GM18507 (cell line): ENCODE measurements at places on chromosomes 4 and X.

- peak; percentile 8 for DNase-seq
These were observed 1.6 kb downstream of the PPP3CA start for GRCh38 chr4:101345596-101346350.

- DNase-seq, result no peak
These were observed 21.9 kb downstream of the REELD1 start for GRCh38 chr4:146236216-146236615.

GRCh38 chr4:48558819-48559218 lies 68.8 kb downstream of the ZAR1 start:
- no peak for DNase-seq

GRCh38 chrX:13652287-13652793 lies 601 bp upstream of the TCEANC start:
- DNase-seq, result no peak

GRCh38 chrX:10077425-10078188 lies 79.2 kb upstream of the CLCN4 start:
- DNase-seq, result no peak

DNA sequence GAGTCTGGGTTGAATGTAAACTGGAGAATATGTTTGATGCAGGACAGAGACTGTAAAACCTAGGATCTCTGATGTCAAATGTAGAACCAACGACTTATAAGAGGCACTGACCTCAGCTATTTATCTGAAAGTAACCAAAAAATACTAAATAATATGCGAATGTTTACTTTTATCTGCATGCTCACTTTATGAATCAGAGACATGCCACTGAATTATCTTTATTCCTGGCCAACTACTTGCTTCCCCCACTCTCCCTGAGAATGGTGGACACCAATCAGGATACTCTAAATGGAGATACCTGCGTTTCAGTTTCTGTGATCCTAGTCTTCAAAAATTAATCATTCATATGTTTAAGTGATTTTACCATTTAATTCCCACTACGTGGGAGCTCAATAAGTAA lies 1038.4 kb upstream of the PABPC4L start:
- DNase-seq, result no peak

GRCh38 chrX:136176399-136176825 lies 29.1 kb downstream of the FHL1 start:
- no peak for DNase-seq

DNA sequence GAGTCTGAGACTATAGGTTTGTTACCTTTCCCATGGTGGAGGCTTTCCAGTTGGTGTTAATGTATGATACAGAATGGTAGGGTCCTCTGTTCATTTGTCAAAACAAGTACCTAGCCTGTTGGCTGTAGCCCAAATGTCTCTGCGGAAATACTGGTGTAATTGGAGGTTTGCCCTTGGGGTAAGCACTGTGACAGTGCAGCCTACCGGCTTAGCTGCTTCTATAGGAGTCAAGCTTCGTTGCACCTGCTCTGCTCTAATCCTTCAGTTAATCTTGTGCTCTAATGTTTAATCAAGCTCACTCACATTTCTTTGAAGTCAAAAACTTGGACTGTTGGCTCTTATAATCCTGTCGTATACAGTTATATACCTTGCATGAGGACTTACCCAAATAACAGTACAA lies 203.4 kb downstream of the CCNG2 start:
- DNase-seq, result no peak

DNA sequence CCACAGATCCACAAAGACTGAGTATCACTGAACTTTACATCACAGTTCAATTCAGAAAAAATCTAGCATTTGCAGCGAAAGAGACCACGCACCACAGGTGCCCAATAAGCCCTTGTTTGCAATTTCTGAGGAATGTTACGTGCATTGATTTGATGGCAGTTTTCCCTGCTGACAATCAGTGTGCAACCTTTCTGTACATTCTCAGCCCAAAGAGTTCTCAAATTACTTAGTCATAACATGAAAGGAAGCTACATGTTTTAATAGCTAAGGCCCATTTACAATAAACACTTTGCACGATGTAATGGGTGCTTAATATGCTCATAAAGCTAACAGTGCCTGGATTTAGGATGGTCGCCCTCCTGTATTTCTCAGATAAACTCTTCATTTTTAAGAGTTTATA lies 47.9 kb downstream of the PTCHD1 start:
- no peak for DNase-seq

GRCh38 chr4:80179637-80180161 lies 17.6 kb upstream of the PRDM8 start:
- DNase-seq, result no peak

DNA sequence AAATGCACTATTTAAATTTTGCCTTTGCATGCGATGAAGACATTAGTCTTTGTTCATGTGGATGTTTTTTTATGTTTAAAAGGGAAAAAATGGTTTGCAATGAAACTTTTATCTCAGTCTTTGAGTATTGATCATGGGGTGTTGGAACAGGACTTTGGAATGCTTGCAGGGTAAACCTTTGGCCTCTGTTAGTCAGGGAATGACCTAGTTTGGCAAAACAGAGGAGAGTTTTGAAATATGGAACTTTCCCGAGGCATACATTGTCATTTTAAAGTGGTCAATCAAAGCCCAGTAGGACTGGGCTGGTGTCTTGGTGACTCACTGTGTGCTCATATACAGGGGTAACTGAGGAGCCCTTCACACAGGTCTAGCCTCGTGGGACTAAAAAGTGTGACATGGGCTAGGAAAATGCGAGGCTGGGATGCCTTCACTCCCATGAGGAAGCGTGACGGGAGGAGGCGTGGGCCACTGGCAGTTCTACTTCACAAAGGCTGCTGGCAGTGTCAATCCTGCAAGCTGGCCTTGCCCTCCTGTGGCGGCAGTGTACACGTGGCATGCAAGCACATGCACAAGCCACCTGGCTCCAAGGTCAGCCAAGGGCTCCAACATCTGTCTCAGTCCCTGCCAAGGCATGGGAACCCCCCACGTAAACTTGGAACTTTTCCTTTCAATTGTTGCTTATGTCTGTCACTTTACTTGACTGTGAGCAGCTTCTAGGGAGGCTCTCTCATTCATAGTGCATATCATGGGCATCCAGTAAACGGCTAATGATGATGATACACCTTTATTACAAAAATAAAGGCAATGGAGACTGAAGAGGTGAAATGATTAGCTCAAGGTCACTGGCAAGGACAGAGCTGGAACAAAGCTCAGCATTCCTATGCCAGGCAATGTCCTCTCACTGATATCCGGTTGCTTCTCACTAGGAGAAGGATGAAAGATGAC lies 5.2 kb upstream of the F11 start:
- no peak for DNase-seq

- no peak for DNase-seq
These were observed 191.6 kb downstream of the ANAPC10 start for GRCh38 chr4:144906181-144906925.

- no peak for DNase-seq
These were observed 26.3 kb downstream of the RWDD4 start for GRCh38 chr4:183632689-183633088.

- no peak for DNase-seq
These were observed 49.8 kb downstream of the APOO start for GRCh38 chrX:23857935-23858334.

GRCh38 chrX:47232803-47233332 lies at the start of gene USP11:
Gene USP11, plus strand, starts transcription at chrX:47233009. Its CDS starts 35 bp downstream, at chrX:47233044.
- no peak for DNase-seq

GRCh38 chr4:100084892-100085291 lies 105.4 kb downstream of the DDIT4L start:
- DNase-seq, result no peak

DNA sequence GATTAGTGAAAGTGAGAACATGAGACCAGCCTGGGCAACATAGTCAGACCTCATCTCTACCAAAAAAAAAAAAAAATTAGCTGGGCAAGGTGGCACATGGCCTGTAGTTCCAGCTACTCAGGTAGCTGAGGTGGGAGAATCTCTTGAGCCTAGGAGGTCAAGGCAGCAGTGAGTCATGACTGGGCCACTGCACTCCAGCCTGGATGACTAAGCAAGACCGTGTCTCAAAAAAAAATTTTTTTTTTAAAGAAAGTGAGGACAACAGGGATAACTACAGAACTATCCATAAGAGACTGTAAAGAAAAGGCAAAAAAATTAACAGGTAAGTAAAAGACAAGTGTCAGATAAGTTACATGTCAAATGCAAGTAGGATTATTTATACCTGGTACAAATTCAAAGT lies 13.5 kb upstream of the SPP1 start:
- no peak for DNase-seq
